Astrocyte of the cerebellum (primary cell): ENCODE measurements at places on chromosomes 11 and 22.

- DNase-seq = no peak
Measured at GRCh38 chr11:128827191-128827893, 39.8 kb downstream of the KCNJ1 start.

GRCh38 chr11:65589444-65590239, 6.0 kb downstream of the KCNK7 start:
- DNase-seq = no peak

DNA sequence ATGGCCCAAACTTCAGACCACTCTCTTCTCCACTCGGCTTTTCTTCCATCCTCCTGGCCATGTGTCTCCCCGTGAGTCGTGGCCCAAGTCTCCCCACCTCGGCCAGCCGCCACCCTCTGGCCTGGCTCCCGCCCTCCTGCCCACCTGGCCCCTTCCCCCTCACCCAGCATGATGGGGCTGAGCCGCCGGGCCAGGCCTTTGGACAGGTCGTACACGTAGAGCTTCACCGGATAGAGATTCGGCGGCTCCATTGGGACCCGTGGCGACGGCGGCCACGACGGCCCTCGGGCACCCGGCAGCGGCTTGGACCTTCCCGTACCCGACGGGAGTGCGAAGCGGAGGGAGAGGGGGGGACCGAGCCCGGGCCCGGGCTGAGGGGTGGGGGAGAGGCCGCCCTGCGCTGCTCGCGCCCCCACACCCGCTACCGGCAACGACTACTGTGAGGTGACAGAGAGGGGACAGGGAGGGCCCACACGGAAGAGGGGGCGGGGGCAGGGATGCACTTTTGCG, at the start of gene DESI1:
TSS of gene DESI1 (minus strand) at position 455 of the 510 bp plus-strand sequence. CDS start at position 251, 204 bp downstream.
- no peak for DNase-seq

DNA sequence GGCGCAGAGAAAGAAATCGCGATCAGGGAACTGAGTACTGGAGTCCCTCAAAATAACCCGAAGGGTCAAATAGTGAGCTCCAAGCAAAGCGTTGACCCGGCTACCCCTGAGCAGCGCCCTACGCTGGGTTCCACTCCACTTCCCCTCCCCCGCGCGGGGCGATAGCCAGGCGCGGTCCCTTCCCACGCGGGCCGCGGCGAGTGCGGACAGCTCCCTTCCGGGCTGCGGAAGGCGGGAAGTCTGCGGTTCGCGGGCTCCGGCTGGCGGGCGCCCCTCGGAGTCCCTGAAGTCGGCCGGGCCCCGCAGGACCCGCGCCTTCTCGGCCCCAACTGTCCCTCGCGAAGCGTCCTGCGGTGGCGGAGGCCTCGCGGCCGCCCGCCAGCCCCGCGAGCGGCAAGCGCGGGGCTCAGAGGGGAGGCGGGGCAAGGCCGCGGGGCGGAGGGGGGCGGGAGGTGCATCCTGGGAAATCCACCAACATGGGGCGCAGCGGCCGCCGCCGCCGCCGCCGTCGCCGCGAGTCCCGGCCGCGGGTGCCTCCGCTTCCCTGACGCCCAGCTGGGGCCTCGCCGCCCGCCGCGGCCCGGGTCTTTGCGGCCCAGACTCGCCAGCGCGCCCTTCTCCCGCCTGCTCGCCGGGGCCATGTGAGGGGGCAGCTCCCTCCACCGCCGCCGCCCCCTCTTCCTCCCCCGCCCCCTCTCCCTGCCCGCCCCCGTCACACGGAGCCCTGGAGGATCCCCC, at the start of gene QSER1:
TSS of gene QSER1 (plus strand) at position 457 of the 738 bp plus-strand sequence. CDS start 315 bp downstream, outside the sequence.
- DNase-seq = no peak

DNA sequence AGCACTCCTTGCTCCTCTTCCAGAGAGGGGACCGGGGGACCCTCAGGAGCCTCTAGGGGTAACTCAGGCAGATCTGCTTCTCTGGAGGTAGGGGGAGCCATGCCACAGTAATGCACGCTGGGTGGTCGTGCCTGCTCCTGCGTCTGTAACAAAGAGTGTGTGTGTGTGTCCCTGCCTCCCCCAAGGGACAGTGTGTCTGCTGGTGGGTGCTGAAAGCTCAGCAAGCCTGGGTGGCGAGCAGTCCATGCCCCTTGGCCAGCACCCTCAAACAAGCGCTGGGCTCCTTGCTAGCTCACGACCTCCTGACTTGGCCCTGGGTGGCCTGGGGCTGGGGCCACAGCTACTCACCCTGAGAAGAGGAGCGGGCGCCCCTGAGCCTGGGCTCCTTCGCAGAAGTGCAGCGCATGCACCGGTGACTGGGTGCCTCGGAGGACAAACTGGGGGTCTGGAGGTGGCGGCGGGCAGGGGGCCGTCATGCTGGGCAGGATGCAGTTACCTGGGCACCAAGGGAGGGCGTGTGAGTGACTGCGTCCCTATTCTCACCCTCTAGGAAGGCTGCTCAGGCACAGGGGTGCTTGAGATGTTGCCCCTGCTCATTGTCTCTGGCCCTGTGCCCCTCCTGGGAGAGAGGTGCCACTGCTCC, 33.7 kb downstream of the GNB1L start:
- no peak for DNase-seq

- no peak for DNase-seq
Measured at GRCh38 chr11:128098781-128099180, 488.6 kb downstream of the ETS1 start.

DNA sequence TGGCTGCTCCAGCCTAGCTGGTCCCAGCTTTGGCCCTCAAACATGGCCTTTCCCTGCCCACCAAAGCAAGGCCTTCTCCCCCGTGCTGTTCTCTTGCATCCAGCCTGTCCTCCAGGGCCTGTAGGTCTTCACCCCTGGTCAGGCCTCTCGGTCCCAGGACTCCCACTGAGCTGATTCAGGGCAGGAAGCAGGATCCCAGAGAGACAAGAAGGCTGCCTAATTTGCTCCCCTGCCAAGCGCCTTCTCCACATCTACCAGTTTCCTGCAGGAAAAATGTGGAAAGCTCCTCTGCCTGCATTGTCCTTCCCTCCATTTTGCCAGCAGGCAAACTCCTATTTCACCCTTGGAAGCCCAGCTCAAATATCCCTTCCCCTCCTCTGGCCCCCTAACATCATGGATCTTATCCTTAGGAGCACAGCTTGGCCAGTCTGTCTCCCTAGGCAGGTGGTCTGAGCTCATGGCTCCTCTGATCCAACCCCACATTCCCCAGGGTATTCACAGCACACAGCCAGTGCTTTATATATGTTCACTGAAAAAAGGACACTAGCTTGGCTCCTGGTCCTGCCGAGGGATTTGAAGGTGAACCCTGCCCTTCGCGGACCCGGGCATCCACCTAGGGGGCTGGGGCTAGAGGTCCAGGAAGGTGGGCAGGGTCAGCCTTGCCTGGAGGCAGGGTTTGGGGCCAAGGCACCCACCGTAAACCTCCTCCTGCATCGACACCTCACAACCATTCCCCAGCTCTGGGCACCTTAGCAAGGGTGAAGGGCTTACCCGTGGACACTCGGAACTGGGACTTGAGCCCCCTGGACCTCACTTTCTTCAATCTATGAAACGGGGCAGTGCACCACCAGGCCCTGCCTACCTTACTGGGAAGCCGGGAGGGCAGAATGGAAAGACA, 968 bp downstream of the RHBDD3 start:
- no peak for DNase-seq

DNA sequence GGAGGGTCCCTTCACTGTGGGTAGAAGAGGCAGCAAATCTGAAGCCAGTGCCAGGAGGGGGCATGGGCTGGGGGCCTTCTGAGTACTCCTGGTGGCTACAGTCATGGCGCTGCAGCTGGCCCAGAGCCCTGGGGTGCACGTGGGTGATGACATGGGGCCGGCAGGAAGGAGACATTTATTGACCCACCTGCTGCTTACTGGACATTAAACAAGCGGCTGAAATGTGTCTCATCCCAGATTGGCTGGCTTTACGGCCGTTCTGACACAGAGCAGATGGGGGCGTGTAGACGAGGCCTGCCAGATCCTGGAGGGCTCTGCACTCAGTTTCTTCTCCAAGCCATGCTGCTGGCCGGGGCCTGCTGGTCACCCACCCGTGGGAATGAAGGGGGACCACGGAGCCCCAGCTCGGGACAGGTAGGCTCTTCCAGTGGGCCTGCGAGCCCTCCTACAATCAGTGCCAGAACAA, 906.9 kb downstream of the BRD1 start:
- no peak for DNase-seq
